ENCODE measurements at places on chromosomes 13 and 19.

DNA sequence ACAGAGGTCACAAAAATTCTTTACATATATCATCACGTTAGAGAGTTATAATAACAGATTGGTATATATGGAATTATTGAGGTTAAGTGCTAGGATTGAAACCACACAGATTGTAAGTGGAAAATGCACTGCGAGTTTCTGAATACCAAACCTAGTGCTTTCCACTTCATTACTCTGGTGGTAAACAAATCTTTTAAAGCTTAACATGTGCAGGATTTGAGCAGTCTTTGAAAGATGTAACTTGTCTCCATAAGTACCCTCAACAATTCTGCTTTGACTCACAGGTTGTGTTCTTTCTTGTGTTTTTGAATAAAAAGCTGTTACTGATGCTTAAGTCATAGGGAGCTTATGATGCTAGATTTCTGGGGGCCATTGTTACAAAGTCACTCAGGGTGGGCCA, 314.7 kb upstream of the DACH1 start:
- DNase-seq = no peak

DNA sequence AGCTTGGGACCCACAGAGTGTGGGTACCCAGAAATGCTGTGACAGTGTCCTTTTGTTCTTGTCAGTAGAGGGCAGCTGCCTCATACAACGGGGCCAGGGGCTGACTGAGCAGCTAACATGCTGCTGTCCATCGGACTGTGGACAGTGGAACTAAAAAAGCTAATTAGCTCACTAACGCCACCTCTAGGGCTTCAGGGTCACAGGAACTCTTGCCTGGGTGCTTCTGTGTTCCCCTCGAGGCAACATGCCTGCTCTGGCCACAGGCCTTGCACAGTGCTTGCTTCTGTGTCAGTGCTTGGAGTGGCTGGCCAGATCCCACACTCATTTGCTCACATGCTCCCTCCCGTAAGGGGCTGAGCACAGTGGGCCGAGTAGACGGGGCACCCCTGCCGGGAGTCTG, 377.0 kb downstream of the OLFM4 start:
- DNase-seq = no peak

DNA sequence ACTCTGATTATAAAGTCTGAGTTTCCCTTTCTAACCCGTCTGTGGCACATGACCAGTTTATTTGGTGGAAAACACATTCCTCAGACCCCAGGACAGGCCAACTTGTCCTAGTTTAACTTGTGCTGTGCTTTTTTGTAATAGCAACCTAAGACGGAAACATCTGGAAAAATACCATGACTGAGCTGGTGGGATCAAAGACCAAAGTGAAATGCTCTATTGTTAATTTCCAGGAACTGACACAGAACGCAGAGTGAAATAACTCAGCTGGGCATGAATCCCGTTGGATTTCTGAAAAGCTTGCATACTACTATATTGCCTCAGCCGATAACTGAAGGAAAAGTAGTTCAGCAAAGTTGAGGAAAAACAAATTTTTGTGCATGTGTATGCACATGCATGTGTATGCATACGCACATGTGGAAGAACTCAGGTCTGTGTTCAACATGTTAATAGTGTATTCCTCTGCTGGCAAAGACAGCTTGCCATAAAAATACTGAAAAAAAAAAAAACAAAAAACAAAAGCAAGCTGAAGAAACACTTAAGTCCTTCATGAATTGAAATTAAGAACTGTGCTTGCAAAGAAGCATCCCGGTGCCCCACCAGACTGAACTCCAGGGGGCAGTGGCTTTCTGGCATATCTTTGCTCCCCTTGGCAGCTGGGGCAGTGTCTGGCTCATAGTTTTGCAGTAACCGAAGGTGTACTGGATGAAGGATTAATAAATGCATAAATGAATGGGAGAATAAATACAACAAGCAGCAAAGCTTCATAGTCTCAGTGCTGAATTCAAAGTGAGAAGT, 187.8 kb downstream of the LHFPL6 start:
- DNase-seq = peak; percentile 22

DNA sequence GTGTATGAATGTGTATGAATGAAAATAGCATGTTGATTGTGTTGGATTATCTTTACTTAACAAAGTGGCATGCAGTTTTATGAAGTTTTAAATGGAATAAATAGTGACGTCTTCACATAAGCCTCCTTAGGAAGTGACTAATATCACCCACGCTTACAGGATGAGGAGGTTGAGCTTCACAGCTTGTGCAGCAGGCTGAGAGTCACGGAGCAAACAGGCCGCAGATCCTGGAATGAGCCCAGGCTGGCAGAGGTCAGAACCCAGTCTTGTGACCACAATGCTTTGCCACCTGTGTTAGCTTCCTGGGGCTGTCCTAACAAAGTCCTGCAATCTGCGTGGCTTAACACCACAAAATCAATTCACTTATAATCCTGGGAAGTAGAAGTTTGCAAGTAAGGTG, 20.8 kb downstream of the LAIR2 start:
- no peak for DNase-seq

DNA sequence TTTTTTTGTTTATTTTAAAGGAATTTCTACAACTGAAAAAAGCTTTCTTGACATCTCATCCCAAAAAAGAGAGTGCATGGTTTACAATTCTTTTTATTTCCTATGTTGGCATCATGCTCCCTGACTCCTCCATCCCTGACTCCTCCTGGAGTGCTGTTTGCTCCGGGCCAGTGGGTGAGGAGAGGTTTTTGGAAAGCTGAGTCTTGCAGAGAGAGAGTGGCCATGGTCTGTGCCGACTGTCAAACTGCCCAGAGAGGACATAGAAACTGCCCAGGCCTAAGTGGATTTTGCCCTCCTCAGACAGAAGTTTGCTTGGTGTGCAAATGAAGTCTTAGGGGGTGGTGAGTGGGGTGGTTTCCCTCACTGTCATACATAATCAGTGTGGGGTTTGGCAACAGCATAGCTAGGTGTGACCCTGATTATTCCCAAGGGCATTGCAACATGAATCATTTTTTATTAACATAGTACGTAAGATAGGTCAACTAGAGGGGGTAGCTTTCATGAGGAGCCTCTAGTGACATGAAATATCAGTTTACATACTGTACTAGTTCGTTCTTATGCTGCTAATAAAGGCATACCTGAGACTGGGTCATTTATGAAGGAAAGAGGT, 179.8 kb upstream of the UBL3 start:
- no peak for DNase-seq

- DNase-seq = peak; percentile 87
These were observed 2.8 kb downstream of the SEMA6B start for GRCh38 chr19:4556597-4557127.

- DNase-seq = no peak
These were observed 1.3 kb downstream of the DHDH start for GRCh38 chr19:48934837-48935236.

- peak; percentile 8 for DNase-seq
These were observed 11.6 kb downstream of the ATP4B start for GRCh38 chr13:113646376-113646775.

DNA sequence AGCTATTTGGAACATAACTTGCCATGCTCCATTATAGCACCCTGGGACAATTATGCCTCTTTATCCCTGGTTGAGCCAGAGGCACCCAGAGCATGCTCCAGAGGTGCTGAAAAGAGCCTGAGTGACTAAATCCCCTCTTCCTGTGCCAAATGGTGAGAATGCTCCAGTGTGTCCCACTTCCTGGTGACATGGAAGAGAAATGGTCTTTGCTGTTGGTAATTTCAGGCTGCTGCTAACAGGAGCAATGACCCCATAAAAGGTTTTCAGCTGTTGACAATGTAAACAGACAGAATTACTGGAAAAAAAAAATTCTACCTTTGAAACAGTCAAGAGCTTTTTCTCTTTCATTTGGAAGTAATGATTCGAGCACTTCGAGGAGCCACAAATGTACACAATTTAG, 341.8 kb downstream of the FGF9 start:
- no peak for DNase-seq

GRCh38 chr19:30666301-30666803, 294.2 kb downstream of the ZNF536 start:
- DNase-seq = peak; percentile 66

GRCh38 chr13:41934994-41935393, 25.9 kb downstream of the VWA8 start:
- DNase-seq = no peak

- no peak for DNase-seq
These were observed 17.4 kb upstream of the NPAS1 start for GRCh38 chr19:47002106-47002766.

GRCh38 chr13:99905814-99906213, 65.8 kb downstream of the ZIC5 start:
- no peak for DNase-seq

DNA sequence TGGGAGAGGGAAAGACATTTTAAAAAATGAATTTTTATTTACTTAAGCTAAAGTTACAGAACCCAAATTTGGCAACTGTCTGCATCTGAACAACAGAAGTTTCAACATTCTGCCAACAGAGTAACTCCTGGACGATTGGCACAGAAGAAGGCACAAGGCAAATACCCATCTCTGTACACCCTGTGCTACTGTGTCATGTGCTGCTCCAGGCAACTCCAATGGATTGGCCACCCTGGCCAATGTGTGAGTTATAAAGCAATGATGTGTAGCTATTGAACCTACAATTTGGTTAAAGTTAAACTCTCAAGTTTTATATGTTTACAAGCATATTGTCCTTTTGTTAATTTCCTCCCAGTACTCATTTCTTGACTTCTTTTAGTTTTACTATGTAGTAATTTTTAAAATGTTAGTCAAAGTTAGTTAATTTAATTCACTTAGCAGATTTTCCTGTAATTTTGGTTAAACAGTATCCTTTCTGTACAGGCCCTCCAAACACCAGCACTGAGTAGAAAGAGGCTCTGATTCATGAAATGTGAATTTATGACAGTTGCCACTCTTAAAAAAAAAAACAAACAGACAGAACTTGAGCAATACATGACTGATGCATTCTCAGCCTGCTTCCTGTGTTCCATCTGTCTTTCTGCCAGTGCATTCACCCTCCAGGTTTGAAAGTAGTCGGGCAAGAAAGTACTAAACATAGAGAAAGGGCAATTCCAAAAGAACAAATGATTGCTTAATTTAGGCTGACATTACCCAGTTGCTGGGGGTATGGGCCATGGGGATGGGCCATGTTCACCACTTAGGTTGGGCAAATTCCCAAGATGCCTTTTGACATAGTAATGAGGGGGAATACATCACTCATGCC, 5.9 kb downstream of the STARD13 start:
- no peak for DNase-seq

DNA sequence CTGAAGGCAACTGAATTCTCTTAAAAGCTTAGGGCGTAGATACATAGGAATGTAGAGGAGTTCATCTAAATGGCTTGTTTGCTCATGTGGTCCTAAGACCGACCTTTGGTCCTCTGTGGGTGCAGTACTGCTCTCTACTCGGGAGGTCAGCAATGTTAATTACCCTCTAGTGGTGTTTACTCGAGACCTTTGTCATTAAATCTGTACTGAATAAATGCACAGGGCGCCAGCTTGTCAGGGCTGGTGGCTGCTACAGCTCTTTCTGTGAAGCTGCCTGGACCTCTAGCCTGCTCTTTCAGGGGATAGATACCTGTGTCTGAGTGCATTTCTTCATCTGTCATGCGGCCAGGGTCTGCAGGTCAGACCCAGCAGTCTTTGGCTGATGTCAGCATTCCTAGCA, 29.2 kb upstream of the MPHOSPH8 start:
- DNase-seq = no peak

DNA sequence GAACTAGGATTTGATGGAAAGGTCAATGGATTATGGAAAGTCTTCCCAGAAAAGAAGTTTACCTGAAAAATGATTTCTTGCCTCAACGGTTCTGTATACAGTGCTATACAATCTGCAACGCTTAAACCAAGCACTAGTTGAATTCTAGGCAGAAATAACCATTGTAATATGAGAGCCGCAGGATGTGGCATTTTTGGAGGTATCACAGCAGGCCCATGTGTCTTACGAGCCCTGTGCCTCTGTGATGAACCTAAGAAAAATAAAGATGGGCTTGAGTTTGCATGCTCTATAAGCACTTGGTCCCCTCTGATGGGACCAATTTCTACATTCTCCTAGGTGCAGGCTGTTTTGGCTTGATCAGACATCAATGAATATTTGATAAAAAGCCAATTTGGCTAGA, 78.7 kb upstream of the RFC3 start:
- no peak for DNase-seq

DNA sequence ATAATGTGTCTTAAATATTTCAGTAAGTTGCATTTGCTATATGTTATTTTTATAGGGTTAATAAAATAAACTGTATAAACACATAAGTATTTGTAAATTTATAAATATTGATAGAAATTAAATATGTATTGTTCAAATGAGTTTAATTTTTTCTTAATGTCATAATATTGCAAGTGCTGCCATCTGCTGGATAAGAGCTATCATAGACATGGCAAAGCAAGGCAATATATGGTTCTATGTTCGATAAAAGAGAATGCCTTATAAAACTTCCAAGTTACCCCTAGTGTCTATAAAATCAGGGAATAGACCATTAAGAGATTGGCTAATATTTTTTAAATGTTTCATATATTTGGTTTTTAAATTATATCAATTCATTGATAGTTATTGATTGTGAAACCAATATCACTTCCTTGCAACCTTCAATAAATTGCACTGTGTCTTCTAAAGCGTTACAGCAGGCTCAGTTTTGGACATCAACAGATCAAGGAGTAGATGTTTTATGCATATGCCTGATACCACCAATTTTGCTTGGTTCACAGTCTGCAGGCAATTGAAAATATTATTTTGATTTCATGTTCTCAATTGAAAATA, 29.0 kb upstream of the SLITRK6 start:
- DNase-seq = no peak

- peak; percentile 41 for DNase-seq
These were observed 1.3 kb downstream of the RFX2 start for GRCh38 chr19:6108721-6109633.

- DNase-seq = peak; percentile 95
These were observed 5.9 kb downstream of the RTBDN start for GRCh38 chr19:12828494-12828893.

GRCh38 chr13:96960379-96960778, 33.9 kb downstream of the OXGR1 start:
- no peak for DNase-seq

- no peak for DNase-seq
These were observed 379.7 kb downstream of the GPC5 start for GRCh38 chr13:91778123-91778522.

GRCh38 chr13:32381539-32381938, 46.4 kb downstream of the N4BP2L1 start:
- DNase-seq = peak; percentile 19

- no peak for DNase-seq
These were observed 47.4 kb upstream of the PCDH9 start for GRCh38 chr13:67277581-67277980.

DNA sequence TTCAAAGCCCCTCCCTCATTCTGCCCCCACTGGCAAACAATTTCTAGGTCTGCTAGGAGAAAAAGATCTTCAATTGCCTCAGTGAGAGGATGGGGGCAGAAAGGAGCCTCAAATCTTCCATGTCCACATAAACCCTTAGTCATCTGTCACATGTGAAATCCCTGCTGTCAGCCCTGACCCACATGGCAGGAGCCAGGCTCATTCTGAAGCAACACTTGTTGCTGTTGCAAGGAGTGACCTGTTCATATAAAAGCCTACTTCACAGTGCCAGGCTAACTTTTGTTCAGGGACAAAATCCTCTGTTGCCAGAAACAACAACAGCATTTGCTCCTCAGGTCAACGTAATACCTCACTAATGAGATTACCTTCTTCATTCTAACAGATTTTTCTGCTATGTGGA, 70.5 kb downstream of the IRS2 start:
- DNase-seq = no peak

- peak; percentile 93 for DNase-seq
These were observed 379 bp upstream of the CDC34 start for GRCh38 chr19:531009-531752.

- DNase-seq = peak; percentile 90
These were observed 54.5 kb downstream of the RASA3 start for GRCh38 chr13:114077933-114078325.

- DNase-seq = no peak
These were observed 63.7 kb upstream of the TMTC4 start for GRCh38 chr13:100738176-100738855.
